AG20443 (cell line): ENCODE measurements at places on chromosomes 16 and 17.

- DNase-seq, result no peak
Measured at GRCh38 chr17:66667491-66668030, 167.4 kb upstream of the CACNG5 start.

DNA sequence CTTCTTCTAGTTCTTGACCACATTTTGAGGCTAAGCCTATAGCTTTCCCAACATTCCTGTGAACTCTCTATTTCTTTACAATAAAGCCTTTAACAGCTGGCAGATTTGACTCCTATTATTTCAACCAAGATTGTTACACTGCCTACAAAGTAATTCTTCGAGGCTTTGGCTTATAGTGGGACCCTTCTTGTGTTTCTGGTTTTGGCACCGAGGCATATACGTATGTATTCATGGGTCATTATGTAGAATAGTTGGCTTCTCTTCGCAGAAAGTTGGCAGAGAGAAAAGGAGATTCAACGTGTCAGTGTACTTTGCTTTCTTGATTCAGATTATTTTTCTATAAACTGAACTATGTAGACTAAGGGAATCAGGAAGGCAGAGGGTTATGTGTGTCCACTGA lies 102.2 kb downstream of the ABCA8 start:
- DNase-seq, result no peak

DNA sequence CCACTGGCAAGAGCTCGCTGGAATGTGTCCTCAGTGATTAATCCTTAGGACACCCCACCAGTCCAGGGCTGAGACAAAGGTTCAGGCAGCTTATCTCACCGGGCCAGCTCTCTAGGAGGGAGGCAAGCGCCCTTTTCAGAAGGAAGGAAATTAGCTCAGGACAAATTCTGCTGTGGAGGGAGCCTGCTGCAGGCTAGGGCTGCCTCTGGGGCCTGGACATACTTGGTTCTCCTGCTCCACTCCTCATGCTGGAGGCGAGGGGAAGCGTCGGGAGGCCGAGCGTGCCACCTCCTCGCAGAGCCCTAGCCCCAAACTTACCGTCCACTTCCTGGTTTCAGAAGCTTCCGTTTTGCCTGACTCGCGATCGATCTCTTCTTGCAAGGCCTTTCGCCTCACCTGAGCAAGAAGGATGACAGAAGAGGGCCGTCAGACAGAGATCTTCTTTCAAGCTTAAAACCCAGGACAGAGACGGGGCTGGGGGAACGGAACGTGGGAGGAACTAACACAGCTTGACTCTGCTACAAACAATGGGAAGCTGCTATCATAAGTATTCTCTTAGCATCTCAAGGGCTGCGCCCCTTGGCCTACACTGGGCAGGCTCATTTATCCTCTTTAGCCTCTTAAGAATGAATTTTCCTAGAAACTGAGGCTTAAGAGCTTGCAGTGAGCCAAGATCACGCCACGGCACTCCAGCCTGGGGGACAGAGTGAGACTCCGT lies 7.7 kb downstream of the KNOP1 start:
- no peak for DNase-seq

DNA sequence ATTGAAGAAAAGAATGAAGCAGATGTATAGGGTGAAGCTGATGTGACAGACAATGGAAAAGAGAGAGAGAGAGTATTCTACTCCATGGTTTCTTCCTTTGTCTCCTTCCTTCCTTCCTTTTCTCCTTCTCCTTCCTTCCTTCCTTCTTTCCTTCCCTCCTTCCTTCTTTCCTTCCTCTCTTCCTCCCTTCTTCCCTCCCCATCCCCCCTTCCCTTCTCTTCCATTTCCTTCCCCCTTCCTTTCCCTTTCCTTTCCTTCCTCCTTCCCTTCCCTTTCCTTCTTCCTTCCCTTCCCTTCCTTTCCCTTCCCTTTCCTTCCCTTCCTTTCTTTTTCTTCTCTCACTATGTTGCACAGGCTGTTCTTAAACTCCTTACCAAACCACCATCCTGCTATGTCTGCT lies 55.7 kb upstream of the GPR139 start:
- DNase-seq, result no peak

DNA sequence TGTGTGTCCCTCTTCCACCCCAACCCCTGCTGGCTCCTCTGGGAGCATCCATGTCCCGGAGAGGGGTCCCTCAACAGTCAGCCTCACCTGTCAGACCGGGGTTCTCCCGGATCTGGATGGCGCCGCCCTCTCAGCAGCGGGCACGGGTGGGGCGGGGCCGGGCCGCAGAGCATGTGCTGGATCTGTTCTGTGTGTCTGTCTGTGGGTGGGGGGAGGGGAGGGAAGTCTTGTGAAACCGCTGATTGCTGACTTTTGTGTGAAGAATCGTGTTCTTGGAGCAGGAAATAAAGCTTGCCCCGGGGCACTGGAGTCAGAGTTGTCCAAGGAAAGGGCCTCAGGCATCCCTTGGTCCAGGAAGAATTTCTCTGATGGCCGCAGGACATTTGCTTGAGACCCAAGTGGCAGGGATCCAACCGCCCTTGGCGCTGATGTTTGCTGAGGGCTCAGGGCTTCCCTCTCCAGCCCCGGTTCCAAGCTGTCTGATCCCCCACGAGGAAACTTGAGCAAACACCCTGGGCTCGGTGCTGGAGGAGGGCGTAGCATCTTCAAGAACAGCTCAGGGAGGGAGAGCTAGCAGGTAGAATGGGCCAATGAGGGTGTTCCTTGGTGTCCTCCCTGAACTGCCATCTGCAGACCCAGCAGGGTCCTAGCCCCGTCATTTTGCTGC lies 4.5 kb downstream of the NXPH3 start:
- no peak for DNase-seq

DNA sequence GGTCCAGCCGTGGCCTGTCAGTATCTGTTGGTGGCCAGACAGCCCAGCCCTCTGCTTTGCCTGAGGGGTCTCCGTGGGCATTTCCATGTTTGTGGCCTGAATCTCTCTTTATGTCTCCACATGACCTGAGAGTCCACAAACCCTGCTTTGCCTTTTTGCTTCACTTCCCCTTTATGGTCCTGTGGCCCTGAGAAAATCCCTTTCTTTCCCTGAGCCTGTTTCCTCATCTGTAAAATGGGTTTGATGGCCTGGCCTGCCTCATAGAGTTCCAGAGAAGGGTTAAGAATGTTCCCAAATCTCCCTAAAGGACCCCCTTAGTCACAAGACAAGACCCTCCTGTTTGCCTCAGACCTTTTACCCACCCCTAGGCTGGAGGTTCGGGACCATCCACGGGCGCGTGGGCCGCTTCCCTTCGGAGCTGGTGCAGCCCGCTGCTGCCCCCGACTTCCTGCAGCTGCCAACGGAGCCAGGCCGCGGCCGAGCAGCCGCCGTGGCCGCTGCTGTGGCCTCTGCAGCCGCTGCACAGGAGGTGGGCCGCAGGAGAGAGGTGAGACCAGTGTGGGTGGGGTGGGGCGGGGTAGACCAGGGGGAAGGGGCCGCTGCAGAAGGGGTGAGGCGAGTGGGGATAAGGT lies 26.2 kb upstream of the ALKBH5 start:
- no peak for DNase-seq

- DNase-seq, result peak; percentile 61
Measured at GRCh38 chr16:24906199-24906808, 60.5 kb downstream of the SLC5A11 start.

GRCh38 chr16:23072084-23072599 lies 77.1 kb downstream of the USP31 start:
- peak; percentile 61 for DNase-seq

DNA sequence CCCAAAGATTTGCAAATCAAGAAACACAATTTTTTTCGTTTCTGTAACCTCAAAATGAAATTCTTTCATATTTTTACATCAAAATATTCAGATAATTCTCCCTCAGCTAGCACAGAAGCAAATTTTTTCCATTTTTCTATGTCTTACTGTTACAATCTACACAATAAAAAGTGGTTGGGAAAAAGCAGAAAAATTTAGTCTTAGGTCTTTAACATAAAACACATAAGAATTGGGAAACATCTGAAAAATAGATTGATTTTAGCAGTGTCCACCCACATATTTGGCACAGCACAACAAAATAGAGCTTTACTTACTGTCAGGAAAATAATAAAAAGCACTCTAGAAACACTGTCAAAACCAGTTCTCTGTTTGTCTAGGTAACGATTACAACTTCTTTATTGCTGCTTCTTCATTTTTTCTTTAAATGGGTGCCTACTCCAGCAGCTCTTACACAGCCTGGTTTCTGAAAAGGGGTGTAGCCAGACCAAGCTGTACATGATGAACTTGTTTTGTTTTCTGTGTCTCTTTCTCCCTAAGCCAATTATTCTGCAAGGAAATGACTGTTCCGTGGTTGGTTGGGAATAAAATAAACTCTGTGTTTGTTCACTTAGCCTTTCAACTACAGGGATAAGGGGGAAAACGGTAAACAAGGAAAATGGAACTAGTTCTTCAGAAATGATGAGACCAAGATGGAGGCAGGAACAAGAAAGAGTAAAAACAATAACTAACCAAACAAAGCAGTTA lies at the start of gene ABCA6:
ABCA6 (minus strand) TSS at position 465 of the 744 bp plus-strand sequence. CDS start 1,192 bp downstream, outside the sequence.
- DNase-seq, result peak; percentile 37

DNA sequence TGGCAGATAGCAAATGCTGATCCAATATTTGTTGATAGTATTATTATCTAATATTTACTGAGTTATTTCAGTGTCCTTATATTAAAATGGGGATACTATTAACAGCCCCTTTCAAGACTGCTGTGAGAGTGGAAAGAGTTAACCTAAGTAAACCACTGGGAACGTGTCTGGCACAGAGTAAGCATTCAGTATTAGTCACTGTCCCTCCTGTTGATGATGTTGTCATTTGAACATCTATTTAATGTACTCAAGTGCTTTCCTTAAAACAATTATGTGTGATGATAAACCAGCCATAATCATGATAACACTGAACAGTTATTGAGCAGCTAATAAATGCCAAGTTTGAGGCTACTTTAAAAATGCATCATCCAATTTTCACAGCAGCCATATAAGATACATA lies 135.7 kb upstream of the XYLT1 start:
- no peak for DNase-seq

GRCh38 chr17:15237106-15237425 lies 28.1 kb downstream of the PMP22 start:
- no peak for DNase-seq

- DNase-seq, result peak; percentile 79
Measured at GRCh38 chr16:49491771-49492761, 118.5 kb downstream of the C16orf78 start.

GRCh38 chr16:79143026-79143425 lies 457.5 kb downstream of the MAF start:
- DNase-seq, result no peak

DNA sequence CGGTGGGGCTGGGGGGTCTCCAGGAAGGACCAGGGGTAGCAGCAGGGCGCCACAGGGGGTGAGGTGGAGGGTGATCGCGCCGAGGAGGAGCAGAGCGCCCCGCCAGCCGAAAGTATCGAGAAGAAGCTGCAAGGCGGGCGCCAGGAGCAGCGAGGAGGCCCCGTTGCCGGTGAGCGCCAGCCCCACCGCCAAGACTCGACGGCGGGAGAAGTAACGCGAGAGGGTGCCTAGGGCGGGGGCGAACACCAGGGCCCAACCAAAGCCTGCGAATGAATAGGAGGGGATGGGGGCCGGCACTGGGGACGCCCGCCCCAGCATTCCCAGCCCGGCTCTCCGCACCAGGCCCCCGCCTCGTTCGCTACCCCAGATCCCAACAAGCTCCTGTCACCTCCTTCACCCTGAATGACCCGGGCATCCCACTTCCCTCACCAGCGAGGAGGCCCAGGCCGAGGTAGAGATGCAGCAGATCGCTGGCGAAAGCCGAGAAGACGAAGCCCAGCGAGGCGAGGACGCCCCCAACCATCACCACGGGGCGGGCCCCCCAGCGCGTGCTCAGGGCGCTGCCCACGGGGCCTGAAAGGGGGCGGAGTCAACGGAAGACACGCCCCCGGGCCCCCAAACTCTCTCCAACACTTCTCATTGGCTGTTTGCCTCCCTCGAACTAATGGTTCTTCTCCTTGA lies 1.3 kb downstream of the SLC16A11 start:
- DNase-seq, result no peak

GRCh38 chr16:14658063-14658462 lies 25.3 kb downstream of the BFAR start:
- no peak for DNase-seq

DNA sequence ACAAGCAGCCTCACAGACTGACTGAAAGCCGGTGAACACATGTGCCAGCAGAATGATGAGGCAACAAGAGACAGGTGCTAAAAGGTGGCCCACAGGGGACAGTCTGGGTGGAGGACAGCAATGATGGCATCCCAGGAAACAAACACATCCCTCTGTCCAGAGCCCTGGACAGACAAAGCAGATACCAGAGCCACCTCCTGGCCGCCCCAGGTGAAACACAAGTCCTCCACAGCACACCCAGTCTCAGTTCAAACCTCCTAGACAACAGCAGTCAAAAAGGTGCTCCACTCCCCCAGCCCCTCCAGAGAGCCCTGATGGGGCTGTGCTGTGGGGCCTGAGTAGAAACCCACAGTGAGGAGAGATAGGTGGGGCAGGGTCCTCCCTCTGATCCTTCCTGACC lies 20.3 kb upstream of the CDH5 start:
- DNase-seq, result no peak

GRCh38 chr17:68341482-68341881 lies 50.2 kb downstream of the ARSG start:
- DNase-seq, result no peak

DNA sequence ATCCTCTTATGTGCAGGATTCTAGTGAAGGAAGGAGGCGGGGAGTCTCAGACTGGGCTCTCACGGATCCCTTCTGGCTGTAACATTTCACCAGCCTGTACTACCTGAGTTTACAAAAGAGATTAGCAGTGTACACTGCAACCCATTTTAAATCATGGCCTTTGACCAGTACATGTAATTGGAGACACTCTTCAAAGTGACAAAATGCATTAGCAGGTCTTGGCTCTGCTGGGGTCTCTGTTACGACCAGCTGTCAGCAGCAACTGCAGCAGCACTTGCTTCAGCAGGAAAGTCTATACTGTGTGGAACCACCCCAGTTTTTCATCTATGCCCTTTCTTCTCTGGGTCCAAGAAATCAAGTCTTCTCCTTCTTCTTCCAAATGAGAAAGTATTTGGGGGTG lies 322.8 kb upstream of the ASIC2 start:
- DNase-seq, result no peak

DNA sequence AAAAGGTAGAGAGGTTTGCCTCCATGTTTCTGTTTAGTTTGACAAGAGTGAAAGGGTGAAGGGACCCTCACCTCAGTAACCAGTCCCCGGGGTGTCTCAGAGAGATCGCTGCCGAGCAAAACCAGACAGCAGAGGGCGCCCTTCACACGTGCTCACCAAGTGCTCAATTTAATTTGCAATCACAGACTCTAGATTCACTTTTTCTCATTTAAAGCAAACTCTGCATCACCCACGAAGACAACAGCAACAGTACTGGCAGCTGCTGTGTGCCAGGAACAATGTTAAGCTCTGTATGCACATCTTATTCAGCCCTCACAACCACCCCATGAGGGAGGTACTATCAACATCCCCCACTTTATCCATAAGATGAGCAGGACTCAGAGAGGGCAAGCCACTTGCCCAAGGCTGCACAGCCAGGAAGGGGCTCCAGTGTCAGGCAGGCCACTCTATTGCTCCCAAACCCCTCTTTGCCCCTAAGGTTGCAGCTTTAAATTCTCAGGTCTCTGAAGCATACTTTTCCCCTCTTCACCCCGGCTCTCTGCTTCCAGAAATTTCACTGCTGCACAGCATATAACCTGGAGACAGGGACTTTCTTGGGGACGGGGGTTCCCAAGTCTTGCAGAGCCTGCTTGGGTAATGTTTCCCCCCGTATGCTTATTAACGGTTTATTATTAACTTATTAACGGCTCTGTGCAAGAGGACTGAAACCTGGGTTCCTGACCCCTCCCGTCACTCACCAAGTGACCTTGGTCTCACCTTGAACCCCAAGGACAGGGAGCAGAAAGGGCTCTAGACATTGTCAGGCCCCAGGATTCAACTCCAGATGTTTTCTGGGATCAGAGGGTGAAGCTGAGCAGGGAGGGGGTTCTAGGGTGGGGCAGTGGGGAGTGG lies 70.9 kb downstream of the CNGB1 start:
- peak; percentile 78 for DNase-seq
